NCI-H2081 (cell line): ENCODE measurements at places on chromosomes 11 and 22.
A peak's percentile ranks its signal among the peaks of the same experiment; 100 is the strongest.

GRCh38 chr11:46240371-46240770, 37.1 kb upstream of the CREB3L1 start:
- DNase-seq, result no peak

DNA sequence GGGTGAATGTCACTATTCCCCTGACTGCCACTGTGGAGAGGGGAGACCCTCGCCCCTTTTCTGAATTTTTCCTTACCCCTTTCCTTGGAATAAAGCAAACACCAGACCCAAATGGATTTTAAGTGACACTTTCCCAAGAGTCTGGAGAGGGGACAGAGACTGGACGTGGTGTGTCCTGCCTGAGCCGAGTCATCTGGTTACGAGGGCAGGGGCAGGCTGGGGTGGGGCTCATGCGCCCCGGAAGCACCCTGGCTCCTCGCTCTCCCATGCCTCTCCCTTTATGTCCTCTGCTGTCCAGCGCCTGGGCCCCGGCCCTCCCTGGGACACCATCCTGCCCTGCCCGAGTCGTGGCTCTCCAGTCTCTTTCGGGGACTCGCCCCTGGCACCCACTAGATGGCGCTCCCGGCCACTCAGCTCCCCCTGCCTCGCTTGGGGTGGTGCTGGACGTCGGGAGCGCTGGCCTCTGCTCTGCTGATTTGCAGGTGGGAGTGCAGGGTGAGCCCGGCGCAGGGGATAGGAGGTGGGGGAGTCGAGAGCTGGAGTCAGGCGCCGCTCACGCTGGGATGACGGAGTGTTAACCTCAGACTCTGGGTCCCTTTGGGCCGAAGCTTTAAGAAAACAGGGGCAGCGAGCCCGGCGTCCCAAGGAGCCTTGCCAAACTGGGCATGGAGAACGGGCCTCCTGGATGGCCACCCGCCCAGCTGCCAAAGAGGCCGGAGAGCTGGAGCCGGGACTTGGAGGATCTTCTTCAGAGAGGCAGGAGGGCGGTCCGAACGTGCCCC, 89.8 kb downstream of the RPS6KA4 start:
- DNase-seq, result peak; percentile 60

GRCh38 chr22:47781024-47781423, 1018.6 kb downstream of the TBC1D22A start:
- DNase-seq, result no peak

DNA sequence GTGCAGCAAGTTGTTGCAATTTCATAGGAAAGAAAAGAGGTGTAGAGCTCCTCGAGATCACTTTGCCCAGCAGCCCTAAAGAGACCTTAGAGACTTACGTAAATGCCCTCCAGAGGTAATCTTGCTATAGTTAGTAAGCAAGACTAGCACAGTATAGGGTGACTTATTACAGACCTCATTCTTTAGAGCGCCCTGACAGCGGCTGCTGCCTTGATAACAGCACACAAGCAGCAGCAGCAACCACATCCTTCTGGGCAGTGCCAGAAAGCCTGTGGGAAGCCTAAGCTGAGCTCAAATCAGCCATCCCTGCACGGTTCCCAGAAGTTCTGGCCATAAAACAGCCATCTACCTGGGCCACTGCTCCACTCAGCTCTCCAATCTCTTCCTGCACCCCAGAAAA, 22.6 kb upstream of the OR56B1 start:
- no peak for DNase-seq

GRCh38 chr22:50581031-50581949, 1.4 kb downstream of the CHKB start:
- no peak for DNase-seq
